Stimulated activated CD8-positive, alpha-beta memory T cell treated with anti-CD3 and anti-CD28 coated beads, Interleukin-4, amount 100 ng/mL, for 24 hours (primary cell): ENCODE measurements at places on chromosomes 5 and 9.
A peak's percentile ranks its signal among the peaks of the same experiment; 100 is the strongest.

DNA sequence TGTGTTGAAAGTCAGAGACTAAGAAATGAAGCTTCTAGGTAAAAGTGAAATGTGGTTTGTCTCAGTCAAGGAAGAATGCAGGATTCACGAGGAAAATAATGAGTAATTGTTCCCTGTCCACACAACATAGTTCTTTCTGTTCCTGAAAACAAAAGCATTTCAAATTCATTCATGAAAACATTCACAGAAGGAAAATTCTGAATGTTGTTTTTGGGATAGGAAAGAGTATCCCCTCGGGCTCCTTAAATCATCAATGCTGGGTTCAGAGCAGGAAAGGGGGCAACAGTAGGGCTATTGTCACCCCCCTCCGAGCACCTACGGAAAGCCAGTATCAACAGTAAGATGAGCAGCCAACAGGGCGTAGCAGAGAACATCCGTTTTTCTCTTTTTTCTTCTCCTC is 769.9 kb upstream of the ADAMTS16 start:
- no peak for DNase-seq

DNA sequence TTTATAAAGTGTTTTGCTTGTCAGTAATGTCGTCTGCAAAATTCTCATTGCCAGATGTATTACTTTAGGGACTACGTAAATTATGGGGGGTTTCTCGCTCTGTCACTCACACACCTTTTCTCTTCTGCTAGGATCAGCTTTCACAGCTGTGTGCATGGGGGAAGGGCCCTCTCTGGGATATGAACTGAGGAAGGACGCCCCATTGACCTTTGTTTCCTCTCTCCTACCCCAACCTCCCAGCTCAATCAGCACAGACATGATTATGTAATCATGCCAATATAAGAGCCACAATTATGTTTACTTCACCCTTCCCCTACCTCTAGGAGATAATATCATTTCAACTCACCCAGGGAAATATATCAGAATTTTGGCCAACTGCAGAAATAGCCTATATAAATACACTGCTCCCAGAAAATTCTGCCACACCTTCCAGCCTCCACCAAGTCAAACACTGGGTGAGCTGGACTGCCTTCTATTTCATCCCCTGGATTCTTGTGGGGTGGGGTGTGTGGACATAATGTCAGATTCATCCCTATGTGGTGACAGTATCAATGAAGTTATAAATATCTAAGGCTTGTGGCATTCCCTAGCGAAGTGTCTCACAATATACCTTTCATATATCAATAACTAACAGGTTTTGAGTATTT is 12.6 kb upstream of the SEMA5A start:
- DNase-seq: no peak

- no peak for DNase-seq
Observed at GRCh38 chr5:140966293-140967225, at the start of gene PCDHAC2. PCDHAC2 (plus strand) TSS chr5:140966476; CDS start chr5:140966767, 291 bp downstream.

GRCh38 chr5:132812781-132813598 is at the start of gene SOWAHA:
SOWAHA (plus strand) TSS chr5:132813302; CDS start chr5:132813622, 320 bp downstream.
- no peak for DNase-seq

DNA sequence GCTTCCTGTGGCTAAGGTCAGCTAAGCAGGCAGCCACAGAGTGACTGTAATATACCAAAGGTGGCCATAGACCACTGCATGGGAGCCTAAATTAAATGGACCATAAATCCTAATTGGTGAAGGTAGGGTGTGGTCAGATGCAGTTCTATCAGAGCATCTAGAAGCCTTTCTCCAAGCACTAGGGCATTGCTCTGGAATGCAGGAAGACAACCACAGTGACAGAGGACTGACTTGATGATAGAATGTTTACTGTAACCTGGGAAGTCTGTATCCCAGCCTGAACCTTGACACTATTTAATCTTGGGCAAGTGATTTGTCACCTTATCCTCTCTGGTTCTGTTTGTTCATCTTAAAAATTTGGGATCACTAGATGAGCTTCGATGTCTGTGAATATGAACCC is 2.3 kb downstream of the FBXO38 start:
- DNase-seq: no peak

GRCh38 chr5:123817267-123817666 is 305.3 kb downstream of the CSNK1G3 start:
- no peak for DNase-seq

- no peak for DNase-seq
Observed at GRCh38 chr5:28165096-28165495, 1126.7 kb upstream of the CDH9 start.

DNA sequence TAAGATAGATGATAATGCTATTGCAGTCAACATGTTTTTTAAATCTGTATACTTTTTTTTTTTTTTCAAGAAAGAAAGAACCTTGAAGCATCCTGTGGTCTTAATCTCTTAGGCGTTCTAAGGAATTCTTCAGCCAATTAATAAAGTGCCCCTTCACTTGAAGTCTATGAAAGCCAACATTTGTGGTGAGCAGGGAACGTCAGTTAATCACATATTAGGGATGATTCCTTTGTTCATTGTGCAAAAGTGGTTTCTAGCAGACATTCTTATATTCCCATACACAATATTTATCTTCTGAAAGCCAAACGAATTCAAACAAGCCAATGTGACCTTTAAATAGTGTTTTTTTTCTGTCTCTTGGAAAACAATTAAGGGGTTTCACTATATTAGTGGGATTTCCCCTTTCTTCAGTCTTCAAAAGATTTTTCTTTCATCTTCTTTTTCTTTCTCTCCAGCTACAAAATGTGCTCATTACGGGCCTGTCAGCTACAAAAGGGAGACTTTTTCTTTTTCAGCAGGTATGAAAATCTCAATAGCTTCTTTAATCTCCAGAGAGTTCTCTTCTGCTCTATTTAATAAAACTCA is 40.1 kb downstream of the TMEM167A start:
- no peak for DNase-seq

DNA sequence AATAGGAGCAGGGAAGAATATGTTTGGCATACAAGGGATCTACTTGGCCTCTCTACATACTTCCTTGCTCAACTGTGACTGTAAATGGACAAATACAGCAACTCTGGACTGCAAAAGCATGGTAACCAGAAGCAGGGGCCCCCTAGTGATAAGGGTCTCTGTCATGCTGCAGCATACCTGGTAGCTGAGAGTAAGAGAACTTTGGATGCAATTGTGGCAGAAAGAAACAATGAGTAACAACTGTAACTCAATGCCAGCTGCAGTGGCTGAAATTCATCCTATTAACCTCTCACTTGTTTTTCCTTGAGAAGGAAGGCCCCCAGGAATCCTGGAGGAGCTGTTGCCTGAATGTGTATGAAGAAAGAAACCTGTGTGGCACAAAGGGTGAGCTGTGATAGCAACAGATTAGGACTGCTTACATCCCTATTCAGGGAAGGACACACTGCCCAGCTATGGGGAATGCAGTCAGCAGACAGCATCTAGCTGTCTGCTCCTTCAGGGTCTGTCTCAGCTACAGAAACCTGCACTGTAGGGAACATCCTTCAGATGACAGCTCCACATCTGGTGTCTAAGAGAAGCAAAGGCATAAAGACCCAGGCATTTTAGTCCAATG is 468.1 kb upstream of the ACTBL2 start:
- DNase-seq: no peak

- no peak for DNase-seq
Observed at GRCh38 chr5:145903113-145903512, 30.3 kb upstream of the GRXCR2 start.

- DNase-seq: no peak
Observed at GRCh38 chr9:2396622-2397285, 224.8 kb upstream of the VLDLR start.

DNA sequence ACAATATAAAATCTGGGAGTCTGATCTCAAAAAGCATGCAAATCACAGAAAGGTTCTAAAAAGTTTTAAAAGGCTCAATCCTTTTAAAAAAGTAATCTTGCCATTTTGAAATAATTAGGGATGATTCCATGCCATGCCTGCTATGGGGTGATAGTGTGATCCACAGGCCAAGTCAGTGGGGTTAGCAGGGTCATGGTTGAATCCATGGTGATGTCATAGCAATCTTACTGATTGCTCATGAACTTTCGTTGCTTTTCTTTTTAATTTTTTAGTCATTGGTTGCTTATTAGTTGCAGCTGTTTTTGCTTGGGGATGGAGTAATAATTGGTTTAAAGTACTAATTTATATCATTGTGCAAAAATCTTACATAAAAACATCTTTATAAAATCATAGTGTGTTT is 485.0 kb downstream of the ENC1 start:
- no peak for DNase-seq

DNA sequence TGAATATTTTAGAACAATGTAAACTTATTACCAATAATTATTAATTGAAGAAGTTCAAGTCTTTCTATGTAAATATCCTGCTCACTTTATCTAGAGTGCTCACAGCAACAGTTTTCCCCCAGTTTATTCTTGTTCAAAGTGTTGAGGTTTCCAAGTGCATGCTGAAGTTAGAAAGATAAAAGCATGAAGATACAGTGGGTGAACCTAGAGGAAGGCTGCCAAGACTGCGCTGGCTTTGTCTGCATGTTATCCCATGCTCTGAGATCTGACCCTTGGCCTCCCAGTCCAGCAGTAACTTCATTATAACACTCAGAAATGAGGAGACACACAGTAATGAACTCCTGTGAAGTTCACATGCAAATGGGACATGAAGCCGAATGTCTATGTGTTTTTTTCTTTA is 76.0 kb upstream of the PIP5K1B start:
- DNase-seq: no peak

GRCh38 chr5:109164001-109164400 is 245.8 kb downstream of the PJA2 start:
- no peak for DNase-seq

DNA sequence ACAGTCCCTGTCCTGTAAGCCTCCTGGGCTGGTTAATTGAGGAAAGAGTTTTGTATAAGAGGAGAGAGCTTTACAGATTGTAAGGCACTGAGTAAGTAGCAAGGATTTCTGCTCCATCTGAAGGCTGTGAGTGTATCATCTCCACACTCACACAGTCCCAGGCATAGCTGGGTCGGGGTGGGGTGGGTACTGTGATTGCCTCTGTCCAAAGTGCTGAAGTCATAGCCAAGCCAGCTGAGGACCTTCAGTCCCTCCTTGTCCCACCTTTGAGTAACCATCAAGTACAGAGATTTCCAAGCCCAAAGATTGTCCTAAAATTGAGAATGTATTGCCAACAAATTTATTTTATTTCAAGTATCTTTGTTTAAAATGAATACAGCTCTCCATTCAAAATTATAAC is 5.5 kb upstream of the DNAJB5 start:
- DNase-seq: no peak

DNA sequence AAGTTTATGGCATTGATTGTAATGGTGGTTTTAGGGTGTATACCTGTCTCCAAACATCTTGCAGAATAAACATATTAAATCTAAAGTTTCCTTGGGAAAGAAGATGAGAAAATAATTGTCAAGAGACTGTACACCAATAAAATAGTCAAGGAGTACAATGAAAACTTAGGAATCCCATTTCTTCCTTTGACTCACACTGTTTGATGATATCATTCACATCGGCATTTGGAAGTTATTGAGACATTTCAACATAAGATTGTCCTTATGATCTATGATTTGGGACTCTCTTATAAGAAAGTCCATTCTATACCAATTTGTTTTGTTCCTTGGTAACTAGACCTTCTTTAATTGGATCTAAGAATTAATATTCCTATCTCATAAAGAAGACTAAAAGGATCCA is 482.7 kb downstream of the RAB3C start:
- DNase-seq: no peak

- DNase-seq: no peak
Observed at GRCh38 chr9:86983249-86983619, 35.9 kb upstream of the GAS1 start.

DNA sequence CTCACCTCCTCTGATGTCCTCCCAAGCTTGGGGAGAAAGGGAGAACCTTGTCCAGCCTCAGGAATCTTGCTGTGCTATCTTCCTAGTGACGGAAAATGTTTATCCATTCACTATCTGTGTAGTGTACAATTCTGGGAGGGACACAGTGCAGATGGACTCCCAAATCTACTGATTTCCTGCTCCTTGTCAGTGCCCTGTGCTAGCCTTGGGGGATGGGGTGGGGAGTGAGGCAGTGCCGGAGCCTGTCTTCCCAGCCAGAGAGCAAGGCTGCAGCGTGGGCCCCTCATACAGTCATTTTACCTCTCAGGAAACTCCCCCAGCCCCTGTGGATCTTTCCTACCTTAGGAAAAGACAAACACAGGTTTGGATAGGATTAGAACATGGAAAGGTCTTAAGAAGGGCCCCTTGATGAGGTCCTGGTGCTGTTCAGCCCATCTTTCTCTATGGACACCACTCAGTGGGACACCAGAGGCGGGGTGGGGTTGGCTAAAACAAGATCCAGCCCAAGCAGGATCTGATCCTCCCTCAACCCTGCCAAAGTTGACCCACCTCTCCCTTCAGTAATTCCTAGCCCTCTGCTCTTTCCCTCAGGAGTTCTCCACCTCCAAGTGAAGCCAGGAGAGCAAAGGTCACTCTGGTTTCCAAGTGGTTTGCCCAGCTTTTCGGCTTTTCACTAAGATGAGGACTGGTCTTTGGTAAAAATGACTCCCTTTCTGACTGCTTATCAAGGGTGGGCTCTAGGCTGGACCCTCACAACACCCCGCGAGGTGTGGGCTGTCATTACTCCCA is 3.4 kb downstream of the DOLK start:
- no peak for DNase-seq

DNA sequence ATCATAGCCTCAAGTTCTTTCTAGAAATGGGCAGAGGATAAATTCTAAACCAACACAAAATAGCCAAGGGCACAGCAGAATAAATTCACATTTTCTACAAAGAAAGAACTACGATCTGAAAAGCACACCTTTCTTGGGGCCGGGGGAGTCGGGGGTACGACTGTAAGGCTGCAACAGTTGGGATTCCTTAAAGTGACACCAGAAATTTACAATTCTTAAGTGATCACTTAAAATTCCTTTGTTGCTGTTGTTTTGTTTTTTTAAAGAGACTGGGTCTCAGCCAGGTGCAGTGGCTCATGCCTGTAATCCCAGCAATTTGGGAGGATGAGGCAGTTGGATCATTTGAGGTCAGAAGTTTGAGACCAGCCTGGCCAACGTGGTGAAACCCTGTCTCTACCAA is 95.8 kb downstream of the CDK5RAP2 start:
- DNase-seq: no peak

GRCh38 chr5:90940227-90940995 is 381.8 kb downstream of the ADGRV1 start:
- DNase-seq: peak; percentile 12

DNA sequence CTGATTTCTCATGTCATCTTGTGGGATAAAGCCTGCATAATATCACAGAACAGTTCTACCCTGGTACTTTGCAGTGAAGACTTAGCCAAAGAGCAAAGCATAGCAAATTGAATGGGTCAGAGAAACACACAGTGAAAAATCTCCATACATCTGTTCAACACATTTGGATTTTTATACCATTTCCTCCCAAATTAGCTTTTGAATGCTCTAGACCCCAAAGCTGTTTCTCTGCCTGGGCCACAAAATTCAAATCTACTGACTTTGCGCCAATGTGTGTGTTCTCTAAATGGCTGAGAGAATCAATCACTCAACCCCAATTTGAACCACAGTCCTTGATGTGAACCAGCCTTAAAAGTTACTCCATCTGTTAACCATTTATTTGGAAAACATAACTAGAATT is 236.9 kb upstream of the NFIL3 start:
- no peak for DNase-seq

GRCh38 chr5:161064781-161065180 is 212.8 kb upstream of the ATP10B start:
- DNase-seq: no peak

GRCh38 chr5:72844218-72844603 is 27.8 kb downstream of the TNPO1 start:
- no peak for DNase-seq
